ENCODE measurements at places on chromosomes 11 and 22.
A peak's percentile ranks its signal among the peaks of the same experiment; 100 is the strongest.

DNA sequence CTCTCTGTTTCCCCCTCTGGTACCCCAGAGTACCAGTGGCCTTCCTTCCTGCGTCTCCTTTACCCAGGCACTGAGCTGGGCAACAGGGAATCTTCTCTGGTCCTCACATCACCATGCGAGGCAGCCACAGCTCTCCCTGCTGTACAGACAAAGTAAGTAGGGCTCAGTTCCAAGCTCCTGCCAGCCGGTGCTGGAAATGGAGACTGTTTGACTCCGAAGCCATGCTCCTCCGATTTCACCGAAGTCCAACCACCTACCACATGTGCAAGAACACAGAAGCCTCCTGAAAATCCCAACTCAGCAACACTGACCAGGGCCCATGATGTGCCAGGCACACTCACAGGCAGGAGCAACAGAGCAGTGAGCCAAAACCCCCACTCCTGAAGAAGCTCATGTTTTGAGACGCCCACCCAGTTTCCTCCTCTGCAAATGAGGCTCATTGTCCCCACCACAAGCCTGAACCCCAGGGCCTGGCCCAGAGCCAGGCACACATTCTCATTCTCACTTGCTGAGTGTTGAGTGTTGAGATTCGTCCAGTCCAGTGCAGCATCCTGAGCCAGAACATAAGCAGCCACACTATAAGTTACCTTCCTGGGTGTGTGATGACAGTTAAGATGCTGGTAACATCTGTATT is 156.0 kb downstream of the MPPED1 start:
- DNase-seq = no peak

DNA sequence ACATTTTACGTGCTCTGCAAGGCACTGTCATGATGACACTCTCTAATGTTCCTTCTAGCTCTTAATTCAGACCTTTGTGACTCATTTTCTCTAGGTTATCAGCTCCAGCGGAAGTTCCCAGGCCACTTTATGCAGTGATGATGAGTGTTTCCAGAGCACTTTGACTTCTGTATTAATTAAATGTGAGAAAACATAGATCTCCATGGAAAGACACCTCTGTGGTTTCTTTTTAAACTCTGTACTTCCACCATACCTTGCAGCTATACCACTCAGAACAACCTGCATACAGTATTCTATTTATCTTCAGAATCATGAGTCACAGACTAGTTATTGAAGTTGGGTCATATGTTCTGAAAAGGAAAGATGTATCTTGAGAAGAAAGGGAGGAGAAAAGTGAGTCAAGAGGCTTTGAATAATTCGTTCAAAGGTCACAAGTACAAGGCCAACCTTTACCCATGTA is 175.6 kb upstream of the TENM4 start:
- no peak for DNase-seq

DNA sequence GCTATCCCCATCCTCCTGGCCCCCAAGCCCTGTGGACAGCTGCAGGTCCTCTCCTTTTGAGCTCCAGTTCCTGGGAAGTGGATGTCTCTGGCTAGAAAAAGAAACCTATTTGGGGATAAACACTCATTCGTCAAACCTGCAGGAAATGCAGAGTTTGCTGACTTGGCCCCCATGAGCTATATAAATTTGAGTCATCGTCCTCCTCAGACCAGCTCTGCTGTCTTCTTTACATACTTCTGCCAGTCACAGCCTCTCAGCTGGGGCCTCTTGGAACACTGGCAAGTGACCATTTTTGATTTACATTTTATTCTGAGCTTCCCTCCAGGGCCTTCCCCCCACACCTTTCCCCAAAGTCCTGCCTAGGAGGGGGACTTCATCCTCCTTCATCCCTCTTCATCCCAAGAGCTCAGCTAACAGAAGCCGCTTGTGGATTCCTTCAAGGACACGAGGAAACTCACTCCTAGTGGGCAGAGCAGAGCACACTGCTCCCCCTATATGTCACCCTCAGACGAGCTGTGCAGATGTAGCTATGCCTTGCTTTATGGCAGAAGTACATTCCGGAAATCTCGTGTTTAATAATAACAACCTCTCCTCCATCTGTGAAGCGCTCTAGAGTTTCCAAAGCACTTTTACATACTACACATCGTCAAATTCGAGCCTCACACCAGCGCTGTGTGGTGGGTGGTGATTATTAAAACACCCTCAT is 131.8 kb downstream of the FEZ1 start:
- no peak for DNase-seq

DNA sequence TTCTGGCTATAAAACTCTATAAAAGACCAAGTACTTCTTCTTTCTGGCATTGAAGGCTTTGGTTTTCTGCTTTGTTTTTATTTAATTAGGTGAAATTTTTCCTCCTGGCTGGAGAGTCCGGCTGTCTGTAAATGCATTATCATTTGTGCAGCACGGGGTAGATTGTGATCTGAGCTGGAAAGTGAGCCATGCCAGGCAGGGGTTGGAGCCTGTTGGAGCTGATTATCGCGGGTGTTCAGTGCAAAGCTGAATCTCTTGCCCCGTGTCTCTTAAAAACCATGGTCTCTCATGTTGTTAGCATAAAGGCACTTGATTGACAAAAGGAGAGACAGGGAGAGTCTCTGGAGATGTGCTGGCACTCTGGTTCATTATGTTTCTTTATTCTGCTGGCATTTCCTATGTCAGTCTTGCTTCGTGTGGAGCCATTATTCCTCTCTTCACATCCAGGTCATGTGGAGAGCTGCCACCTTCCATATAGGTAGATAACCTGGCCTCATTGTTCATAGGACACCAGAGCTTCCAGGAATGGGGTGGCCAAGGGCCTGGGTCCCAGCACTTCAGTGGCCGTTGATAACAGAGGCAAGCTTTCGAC is 75.2 kb downstream of the LDLRAD3 start:
- no peak for DNase-seq

GRCh38 chr11:110710628-110711381 is 1.4 kb downstream of the ARHGAP20 start:
- peak; percentile 44 for DNase-seq

DNA sequence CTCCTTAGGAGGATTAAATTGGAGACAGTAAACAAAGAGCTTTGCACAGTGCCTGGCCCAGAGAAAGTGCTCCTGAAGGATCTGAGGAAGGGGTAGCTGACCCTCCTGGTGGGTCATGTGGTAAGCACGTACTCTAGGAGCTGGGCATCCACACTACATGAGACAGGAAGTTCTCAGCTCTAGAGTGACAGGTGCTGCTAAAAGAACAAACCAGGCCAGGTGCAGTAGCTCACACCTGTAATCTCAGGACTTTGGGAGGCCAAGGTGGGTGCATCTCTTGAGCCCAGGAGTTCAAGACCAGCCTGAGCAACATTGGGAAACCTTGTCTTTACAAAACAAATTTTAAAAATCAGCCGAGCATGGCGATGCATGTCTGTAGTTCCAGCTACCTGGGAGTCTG is 13.1 kb downstream of the SLC43A1 start:
- DNase-seq = no peak
